ENCODE measurements at places on chromosomes 3 and 15. TPM values are rescaled to one million over a fixed set of nuclear protein-coding genes. Genes with fewer than 3 reads are reported as not detected.

NECTIN3 gene
- 38.3 TPM for total RNA-seq

SAMD7 gene
- total RNA-seq: not detected

LYZL4 gene
- not detected for total RNA-seq

SYNM gene
- 1.8 TPM for total RNA-seq

GOLGA6L7 gene
- total RNA-seq: not detected

PARP15 gene
- 0.44 TPM for total RNA-seq

CPNE9 gene
- total RNA-seq: not detected

ACP3 gene
- 1.3 TPM for total RNA-seq

TMOD3 gene
- total RNA-seq: 22.7 TPM

MAP2K1 gene
- total RNA-seq: 40.5 TPM

FANCD2OS gene
- total RNA-seq: not detected

CIP2A gene
- total RNA-seq: 4.0 TPM
